ENCODE measurements at places on chromosomes 11 and 22. TPM values are rescaled to one million over a fixed set of nuclear protein-coding genes. Genes with fewer than 3 reads are reported as not detected.

OR52K1 gene
- not detected for total RNA-seq

DRD4 gene
- total RNA-seq: 1.6 TPM

BTBD18 gene
- not detected for total RNA-seq

TXN2 gene
- total RNA-seq: 94.9 TPM

MS4A2 gene
- 3.3 TPM for total RNA-seq

OR5B21 gene
- not detected for total RNA-seq

MFRP gene
- not detected for total RNA-seq

TRIM6 gene
- 0.53 TPM for total RNA-seq

CDON gene
- total RNA-seq: 1.9 TPM

DNA sequence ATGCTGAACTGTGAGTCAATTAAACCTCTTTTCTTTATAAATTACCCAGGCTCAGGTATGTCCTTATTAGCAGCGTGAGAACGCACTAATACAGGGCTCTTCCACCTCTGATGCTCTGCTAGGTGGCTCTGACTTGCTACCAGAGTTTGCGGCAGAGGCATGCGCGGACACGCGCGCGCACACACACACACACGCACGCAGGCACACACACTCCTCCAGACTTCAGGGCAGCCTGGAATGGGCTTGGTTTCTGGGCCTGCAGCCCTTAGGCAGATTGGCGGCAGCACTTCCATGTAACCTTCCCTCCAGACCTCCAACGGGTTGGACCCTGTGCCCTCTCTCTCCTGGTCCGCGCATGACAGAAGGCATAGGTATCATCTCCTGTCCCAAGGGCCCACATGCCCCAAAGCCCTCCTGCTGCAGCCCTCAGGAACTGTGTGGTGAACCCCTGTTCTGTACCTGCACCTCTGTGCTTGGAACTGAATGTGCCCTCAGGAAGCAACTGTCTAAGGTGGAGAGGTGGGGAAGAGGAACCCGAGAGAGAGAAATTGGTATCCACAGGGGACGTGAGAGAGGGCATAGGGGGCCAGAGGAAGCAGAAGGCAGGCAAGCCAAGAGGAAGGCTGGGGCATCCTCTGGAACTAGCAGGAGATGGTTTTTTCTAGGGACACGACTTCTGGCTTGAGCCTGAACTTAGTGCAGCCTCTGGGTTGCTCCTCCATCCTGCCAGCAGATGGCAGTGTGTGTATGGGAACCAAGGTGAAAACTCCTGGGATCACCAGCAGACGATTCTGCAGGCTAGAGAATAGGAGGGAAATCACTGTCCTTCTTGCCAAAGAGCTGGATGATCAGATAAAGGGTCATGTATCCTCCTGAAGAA, 23.4 kb upstream of the RIC3 start:
- H3K4me1 ChIP-seq: no peaks in the 10 kb centered on the region
- H3K27ac ChIP-seq: no peak overlapping the region
- peak; percentile 53 for DNase-seq
- no peak overlapping the region for H3K4me3 ChIP-seq

- H3K27me3 ChIP-seq: no peaks in the 10 kb centered on the region
- H3K27ac ChIP-seq: no peak overlapping the region
- no peak for DNase-seq
- no peaks in the 10 kb centered on the region for H3K4me1 ChIP-seq
- H3K36me3 ChIP-seq: no peaks in the 10 kb centered on the region
- H3K4me3 ChIP-seq: no peak overlapping the region
These were observed 2.1 kb upstream of the SLC35F2 start for GRCh38 chr11:107860688-107861087.

- no peaks in the 10 kb centered on the region for H3K36me3 ChIP-seq
- H3K4me1 ChIP-seq: peaks cover 40% of the 10 kb centered on the region
- H3K4me3 ChIP-seq: peak overlapping the region; percentile 78
- H3K27ac ChIP-seq: peak overlapping the region; percentile 93
- DNase-seq: peak; percentile 86
These were observed 1.2 kb downstream of the DGCR2 start for GRCh38 chr22:19120829-19121630.

DNA sequence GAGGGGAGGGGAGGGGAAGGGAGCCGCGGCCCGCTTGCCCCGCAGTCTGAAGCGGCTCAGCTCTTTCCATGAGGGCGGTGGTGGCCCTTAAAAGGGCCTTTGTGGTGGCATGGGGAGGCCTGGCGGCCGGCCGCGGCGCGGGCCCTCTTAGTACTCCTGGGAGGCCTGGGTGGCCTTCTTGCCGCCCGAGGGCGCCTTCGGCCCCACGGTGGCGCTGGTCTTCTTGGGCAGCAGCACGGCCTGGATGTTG, 6.9 kb downstream of the DPAGT1 start:
- no peaks in the 10 kb centered on the region for H3K4me1 ChIP-seq
- peak; percentile 81 for DNase-seq
- H3K4me3 ChIP-seq: peak overlapping the region; percentile 88
- H3K36me3 ChIP-seq: no peaks in the 10 kb centered on the region
- peak overlapping the region; percentile 95 for H3K27ac ChIP-seq
- no peaks in the 10 kb centered on the region for H3K27me3 ChIP-seq

DNA sequence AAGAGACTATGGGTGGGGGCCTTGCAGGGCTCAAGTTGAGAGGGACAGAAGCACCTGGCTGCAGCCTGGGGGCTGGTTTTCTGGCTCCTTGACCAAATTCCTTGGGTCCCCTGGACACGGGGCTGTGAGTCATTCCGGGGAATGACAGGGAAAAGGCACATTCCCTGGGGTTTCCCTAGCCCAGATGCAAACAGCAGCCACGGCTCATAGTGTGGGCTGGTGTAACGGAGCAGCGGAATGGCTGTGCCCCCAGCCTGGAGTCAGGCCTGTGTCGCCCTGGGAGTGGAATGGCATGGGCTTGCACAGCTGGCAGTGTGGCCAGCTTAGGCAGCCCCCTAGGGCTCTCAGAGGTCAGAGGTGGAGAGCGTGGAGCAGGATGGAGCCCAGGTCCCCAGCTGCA, 77.6 kb upstream of the KCNQ1OT1 start:
- DNase-seq: peak; percentile 46
- peaks cover 40% of the 10 kb centered on the region for H3K4me1 ChIP-seq
- H3K27ac ChIP-seq: no peak overlapping the region
- H3K27me3 ChIP-seq: no peaks in the 10 kb centered on the region
- no peak overlapping the region for H3K4me3 ChIP-seq

- no peaks in the 10 kb centered on the region for H3K27me3 ChIP-seq
- H3K4me3 ChIP-seq: no peak overlapping the region
- no peak overlapping the region for H3K27ac ChIP-seq
- no peaks in the 10 kb centered on the region for H3K4me1 ChIP-seq
- no peaks in the 10 kb centered on the region for H3K36me3 ChIP-seq
These were observed 42.9 kb upstream of the ARHGAP32 start for GRCh38 chr11:129234978-129235377.

DNA sequence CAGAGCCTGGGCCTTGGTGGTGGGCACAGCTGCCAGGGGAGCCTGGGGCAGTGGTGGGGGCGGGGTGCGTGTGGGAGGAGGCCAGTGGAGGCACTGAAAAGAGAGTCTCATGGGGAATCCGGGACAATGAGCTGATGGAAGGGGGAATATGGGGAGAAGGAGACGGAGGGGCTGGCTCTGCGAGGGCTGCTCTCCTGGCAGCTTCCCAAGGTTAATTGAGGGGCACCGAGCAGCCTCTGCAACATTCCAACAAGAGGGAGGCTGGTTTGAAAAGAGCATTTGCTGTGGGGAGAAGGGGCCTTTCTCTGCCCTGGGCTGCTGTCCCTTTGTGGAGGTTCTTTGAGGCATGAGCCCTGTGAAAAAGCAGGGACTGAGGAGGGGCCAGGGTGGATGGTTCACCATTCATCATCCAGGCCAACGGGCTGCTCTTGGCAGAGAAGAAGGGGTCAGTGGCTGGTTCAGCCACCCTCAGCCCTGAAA, 9.4 kb upstream of the IGSF9B start:
- no peaks in the 10 kb centered on the region for H3K27me3 ChIP-seq
- no peaks in the 10 kb centered on the region for H3K4me1 ChIP-seq
- H3K27ac ChIP-seq: peak overlapping the region; percentile 27
- no peak for DNase-seq
- no peaks in the 10 kb centered on the region for H3K36me3 ChIP-seq
- H3K4me3 ChIP-seq: no peak overlapping the region

GRCh38 chr22:50250555-50251476, at the start of gene HDAC10:
HDAC10 (minus strand) TSS chr22:50251265; CDS start chr22:50251032, 233 bp downstream.
- no peaks in the 10 kb centered on the region for H3K27me3 ChIP-seq
- H3K36me3 ChIP-seq: no peaks in the 10 kb centered on the region
- peaks cover 9% of the 10 kb centered on the region for H3K4me1 ChIP-seq
- peak within 1 kb of the TSS; percentile 70 for H3K27ac ChIP-seq

- no peaks in the 10 kb centered on the region for H3K36me3 ChIP-seq
- H3K27me3 ChIP-seq: no peaks in the 10 kb centered on the region
- no peak overlapping the region for H3K4me3 ChIP-seq
- peaks cover 28% of the 10 kb centered on the region for H3K4me1 ChIP-seq
- H3K27ac ChIP-seq: no peak overlapping the region
- no peak for DNase-seq
These were observed 137.6 kb downstream of the MAML2 start for GRCh38 chr11:96205460-96205809.

DNA sequence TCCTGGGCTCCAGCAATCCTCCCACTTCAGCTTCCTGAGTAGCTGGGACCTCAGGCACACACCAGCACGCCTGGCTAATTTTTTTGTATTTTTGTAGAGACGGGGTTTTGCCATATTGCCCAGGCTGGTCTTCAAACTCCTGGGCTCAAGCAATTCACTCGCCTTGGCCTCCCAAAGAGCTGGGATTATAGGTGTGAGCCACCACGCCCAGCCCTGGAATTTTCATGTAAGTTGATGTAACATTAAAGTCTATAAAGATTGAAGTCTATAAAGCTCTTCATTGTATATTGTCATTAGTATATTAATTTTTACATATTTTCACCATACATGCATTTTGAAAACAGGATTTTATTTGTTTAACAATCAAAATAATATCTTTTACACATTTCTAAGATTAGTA, 12.5 kb upstream of the DDX17 start:
- no peaks in the 10 kb centered on the region for H3K4me1 ChIP-seq
- no peaks in the 10 kb centered on the region for H3K27me3 ChIP-seq
- DNase-seq: no peak
- H3K4me3 ChIP-seq: no peak overlapping the region
- H3K36me3 ChIP-seq: no peaks in the 10 kb centered on the region

DNA sequence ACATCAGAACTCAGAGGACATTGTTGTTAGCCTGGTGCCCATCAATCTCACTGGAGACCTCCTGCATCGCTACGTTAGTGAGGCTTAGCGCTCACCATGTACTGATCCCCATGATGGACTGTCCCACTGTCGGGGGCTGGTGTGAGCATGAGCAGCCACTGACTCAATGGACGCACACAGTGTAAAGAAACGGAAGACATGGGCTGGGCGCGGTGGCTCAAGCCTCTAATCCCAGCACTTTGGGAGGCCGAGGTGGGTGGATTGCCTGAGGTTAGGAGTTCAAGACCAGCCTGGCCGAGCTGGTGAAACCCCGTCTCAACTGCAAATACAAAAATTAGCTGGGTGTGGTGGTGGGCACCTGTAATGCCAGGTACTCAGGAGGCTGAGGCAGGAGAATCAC, 112.9 kb downstream of the CRYBB2 start:
- no peak for DNase-seq
- no peak overlapping the region for H3K27ac ChIP-seq
- no peaks in the 10 kb centered on the region for H3K27me3 ChIP-seq

GRCh38 chr11:62242021-62242420, at the start of gene SCGB1D2:
SCGB1D2 (plus strand) TSS chr11:62242239; CDS start chr11:62242308, 69 bp downstream.
- H3K4me1 ChIP-seq: no peaks in the 10 kb centered on the region
- H3K27me3 ChIP-seq: no peaks in the 10 kb centered on the region
- DNase-seq: no peak
- no peaks in the 10 kb centered on the region for H3K36me3 ChIP-seq
- H3K4me3 ChIP-seq: no peak within 1 kb of the TSS
- no peak within 1 kb of the TSS for H3K27ac ChIP-seq

DNA sequence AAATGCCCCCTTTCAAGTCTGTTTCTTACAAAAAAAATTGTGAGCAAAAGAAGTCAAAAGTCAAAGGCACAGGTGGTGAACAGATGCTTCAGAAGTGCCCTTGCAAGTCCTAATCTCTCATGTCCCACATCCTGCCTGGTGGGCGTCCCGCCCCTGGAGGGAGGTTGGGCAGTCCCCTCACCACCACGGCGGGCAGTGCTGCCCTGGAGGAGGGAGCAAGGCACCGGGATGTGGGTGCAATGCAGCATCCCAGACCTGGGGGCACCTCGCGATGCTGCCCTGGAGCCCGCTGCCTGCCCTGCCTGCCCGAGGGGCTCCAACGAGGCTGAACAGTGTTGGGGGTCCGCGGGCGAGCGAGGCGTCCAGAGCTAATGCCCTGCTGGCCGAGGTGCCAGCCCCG, 15.9 kb downstream of the MRGPRG start:
- peaks cover 15% of the 10 kb centered on the region for H3K4me1 ChIP-seq
- H3K27me3 ChIP-seq: peaks cover 9% of the 10 kb centered on the region
- no peak overlapping the region for H3K4me3 ChIP-seq
- no peak overlapping the region for H3K27ac ChIP-seq

- no peak overlapping the region for H3K4me3 ChIP-seq
- no peaks in the 10 kb centered on the region for H3K27me3 ChIP-seq
- no peak overlapping the region for H3K27ac ChIP-seq
These were observed 1106.8 kb upstream of the RAG2 start for GRCh38 chr11:37704791-37705190.

GRCh38 chr11:119417726-119418540, 5.0 kb downstream of the THY1 start:
- no peaks in the 10 kb centered on the region for H3K4me1 ChIP-seq
- H3K36me3 ChIP-seq: no peaks in the 10 kb centered on the region
- H3K4me3 ChIP-seq: no peak overlapping the region
- no peak overlapping the region for H3K27ac ChIP-seq
- DNase-seq: no peak
- H3K27me3 ChIP-seq: no peaks in the 10 kb centered on the region

- H3K4me3 ChIP-seq: no peak overlapping the region
- H3K27me3 ChIP-seq: no peaks in the 10 kb centered on the region
- no peaks in the 10 kb centered on the region for H3K36me3 ChIP-seq
- H3K4me1 ChIP-seq: peaks cover 15% of the 10 kb centered on the region
- no peak overlapping the region for H3K27ac ChIP-seq
- DNase-seq: no peak
These were observed 12.3 kb upstream of the LINC01488 start for GRCh38 chr11:69468911-69469885.

DNA sequence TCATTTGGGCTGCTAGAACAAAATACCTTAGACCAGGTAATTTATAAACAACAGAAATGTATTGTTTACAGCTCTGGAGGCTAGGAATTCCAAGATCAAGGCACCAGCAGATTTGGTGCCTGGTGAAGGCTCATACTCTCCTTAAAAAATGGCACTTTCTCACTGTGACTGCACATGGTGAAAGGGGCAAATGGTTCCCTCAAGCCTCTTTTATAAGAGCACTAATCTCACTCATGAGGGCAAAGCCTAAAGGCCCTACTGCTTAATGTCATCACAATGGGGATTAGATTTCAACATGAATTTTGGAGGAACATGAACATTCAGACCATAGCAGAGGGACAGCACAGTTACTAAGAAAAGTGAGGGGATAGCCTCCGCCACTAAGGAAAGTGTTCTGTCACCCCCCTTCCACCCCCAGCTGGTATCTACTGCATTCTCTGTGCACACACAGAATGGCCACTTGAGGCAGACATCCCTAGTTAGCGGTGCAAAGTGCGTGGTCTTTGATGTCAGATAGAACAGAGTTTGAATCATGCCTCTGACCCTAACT, 47.2 kb upstream of the CEP295 start:
- H3K27ac ChIP-seq: no peak overlapping the region
- DNase-seq: no peak
- no peaks in the 10 kb centered on the region for H3K4me1 ChIP-seq
- no peaks in the 10 kb centered on the region for H3K27me3 ChIP-seq
- no peak overlapping the region for H3K4me3 ChIP-seq
